MV-4-11 (cell line): ENCODE measurements at places on chromosomes 4 and X.

DNA sequence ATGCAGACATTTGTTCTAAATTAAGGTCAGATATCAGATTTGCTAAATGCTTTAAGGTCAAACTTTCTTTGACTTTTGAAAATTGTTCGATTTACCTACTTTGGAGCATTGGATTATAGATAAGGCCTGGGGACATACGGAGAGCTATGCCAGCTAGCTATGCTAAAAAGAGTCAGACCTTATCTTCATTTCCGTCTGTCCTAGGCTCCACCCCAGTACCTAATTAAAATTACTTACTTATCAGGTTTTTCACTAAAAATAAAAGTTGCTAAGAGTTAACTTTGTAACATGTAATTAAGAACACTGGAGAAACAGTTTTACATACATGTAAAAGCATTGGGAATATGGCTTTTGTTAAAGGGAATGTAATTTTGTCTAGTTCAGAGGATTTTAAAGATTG lies 7.1 kb upstream of the TMEM35A start:
- DNase-seq = no peak

GRCh38 chrX:24113181-24113580 lies 36.3 kb upstream of the ZFX start:
- DNase-seq = no peak

- no peak for DNase-seq
Measured at GRCh38 chrX:17405225-17405969, 30.4 kb downstream of the NHS start.

GRCh38 chr4:25938366-25938765 lies 24.3 kb downstream of the SMIM20 start:
- no peak for DNase-seq

DNA sequence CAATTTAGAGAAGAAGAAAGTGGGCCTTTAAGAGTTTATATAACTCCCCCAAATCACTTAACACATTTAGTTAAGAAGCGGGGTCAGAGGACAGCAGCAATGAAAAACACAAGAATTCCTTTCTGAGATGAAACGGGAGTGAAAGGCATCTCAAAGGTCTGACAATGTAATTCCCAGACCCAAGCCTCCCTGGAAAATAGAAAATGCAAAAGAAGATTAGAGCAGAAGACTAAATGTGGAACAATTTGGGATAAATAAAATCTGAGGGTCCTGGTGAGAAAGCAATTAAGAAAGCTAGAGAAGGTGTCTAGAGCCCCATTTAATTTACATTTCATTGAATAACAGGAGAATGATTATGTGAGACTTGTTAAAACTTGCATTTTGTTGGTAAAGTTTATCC lies 19.1 kb upstream of the ART3 start:
- no peak for DNase-seq

- peak; percentile 49 for DNase-seq
Measured at GRCh38 chr4:22921936-22922335, 229.2 kb downstream of the GBA3 start.
